ENCODE measurements at places on chromosomes 13 and 19.

DNA sequence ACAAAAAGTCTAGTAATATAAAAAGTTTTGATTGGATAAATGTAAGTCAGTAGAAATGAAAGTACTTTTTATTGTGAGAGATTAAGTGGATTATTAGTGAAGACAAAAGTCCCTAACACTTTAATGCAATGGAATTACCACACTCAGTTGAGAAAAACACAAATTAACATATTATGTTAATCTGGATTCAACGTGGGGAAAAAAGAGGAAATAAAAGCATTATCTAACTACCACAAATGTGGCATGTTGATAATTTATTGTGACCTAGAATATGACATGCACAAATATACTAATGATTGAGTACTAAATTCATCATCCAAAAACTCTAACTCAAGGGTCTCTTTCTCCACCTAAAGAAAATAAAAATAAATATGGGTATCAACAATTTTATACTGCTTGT, 41.5 kb downstream of the FOXO1 start:
- no peaks in the 10 kb centered on the region for H3K27me3 ChIP-seq
- H3K4me3 ChIP-seq = no peak overlapping the region
- no peak for DNase-seq
- peaks cover 55% of the 10 kb centered on the region for H3K4me1 ChIP-seq

DNA sequence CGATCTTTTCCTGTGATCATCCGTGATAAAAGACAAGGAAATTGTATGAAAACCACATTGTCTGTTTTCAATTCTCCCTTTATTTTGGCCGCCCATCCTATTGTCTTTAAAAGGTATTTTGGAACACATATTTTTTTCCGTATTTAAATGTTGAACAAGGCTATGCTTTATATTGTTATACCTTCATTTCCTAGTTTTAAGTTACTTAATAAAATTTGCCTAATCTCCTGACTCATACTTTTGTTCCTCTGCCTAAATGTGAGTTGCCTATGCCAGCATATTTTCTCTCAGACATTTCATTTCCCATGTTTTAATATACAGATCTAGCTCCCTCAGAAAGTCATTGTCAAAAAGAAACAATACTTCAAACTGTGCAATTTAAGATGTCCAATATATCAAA, 104.2 kb downstream of the SLITRK6 start:
- H3K36me3 ChIP-seq = no peaks in the 10 kb centered on the region
- H3K4me3 ChIP-seq = no peak overlapping the region
- no peak for DNase-seq
- H3K27me3 ChIP-seq = no peaks in the 10 kb centered on the region

DNA sequence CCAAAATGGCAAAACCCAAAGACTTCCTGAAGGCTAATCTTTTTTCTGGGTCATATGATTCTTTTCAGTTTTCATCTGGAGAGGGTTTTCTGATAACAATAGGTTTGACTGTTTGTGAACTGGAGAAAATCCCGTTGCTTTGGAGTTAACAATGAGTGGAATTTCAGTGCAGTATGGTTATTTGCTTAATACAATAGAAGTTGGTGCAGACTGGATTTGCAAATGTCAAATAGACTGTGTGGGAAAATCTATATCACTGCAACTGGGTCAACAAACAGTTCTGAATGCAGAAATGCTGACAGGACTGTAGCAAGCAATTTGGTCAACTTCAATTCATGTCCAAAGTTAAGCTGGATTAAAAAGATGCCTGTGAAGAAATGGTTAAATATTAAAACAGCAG, 267.5 kb upstream of the ARGLU1 start:
- H3K27ac ChIP-seq = no peak overlapping the region
- no peak overlapping the region for H3K4me3 ChIP-seq
- H3K4me1 ChIP-seq = no peaks in the 10 kb centered on the region

- no peak overlapping the region for H3K4me3 ChIP-seq
- no peaks in the 10 kb centered on the region for H3K36me3 ChIP-seq
- peaks cover 8% of the 10 kb centered on the region for H3K4me1 ChIP-seq
- DNase-seq = no peak
- H3K27ac ChIP-seq = no peak overlapping the region
Observed at GRCh38 chr19:35069696-35070095, 28.2 kb downstream of the HPN start.

GRCh38 chr13:109706015-109706715, 80.2 kb downstream of the IRS2 start:
- DNase-seq = no peak
- H3K4me1 ChIP-seq = peaks cover 9% of the 10 kb centered on the region
- H3K27ac ChIP-seq = no peak overlapping the region
- H3K4me3 ChIP-seq = no peak overlapping the region
- H3K36me3 ChIP-seq = no peaks in the 10 kb centered on the region

DNA sequence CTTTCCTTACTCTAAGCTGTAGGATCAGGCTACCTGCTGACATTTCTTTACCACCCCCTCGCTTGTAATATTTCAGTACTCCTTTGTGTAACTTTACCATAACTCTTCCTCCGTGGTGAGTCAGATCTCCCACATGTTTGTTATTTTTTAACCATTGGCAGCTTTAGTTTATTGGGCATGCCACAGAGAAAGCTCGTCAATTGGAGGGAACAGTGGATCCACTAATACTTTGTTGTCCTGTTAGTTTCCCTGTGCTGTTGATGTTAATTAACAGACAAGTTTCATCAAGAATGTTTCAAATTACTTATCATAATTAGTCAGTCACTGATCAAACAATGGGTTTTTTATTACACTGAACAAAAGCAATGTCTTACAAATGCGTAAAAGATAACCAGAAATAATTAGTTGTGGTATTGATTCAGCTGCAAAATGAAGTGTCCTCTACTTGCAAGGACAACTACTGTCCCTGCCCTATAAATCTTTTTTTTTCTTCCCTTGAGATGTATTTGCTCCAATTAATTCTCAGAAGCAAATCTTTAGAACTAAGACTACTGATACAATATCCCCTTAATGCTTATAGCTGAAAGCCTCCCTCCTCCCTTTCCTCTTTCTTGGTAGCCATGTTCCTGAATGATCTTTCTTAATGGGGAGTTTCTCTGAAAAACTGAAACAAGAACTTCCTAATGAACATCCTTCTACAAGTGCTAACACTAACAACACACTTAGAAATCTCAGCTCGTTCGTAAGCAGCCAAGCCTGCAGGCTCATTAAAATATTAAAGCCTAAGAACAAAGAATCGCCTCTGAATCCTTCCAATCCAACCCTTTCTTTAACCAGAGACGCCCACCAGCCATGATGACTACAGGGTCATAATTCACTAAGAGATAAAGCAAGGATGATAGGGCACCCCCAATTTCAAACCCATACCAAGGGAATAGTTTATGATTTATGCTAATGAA, 22.2 kb downstream of the EFNB2 start:
- H3K36me3 ChIP-seq = no peaks in the 10 kb centered on the region
- H3K4me1 ChIP-seq = no peaks in the 10 kb centered on the region
- no peak overlapping the region for H3K27ac ChIP-seq

DNA sequence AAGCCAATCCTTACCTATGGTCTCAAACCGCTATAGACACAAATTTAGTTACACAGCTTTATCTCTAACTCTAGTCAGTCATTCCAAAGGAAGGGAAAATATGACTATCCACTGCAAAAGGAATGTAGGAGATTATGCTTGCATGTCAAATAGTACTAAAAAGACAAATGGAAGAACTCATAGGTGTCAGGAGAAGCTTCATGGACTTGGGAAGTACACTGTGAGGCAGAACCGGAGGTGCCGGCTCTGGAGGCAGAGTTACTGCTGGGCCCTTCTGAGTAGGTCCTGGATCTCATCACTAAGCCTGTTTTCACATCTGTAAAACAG, 97.5 kb downstream of the FOXO1 start:
- no peaks in the 10 kb centered on the region for H3K36me3 ChIP-seq
- H3K27ac ChIP-seq = no peak overlapping the region
- peaks cover 77% of the 10 kb centered on the region for H3K4me1 ChIP-seq
- DNase-seq = no peak
- H3K4me3 ChIP-seq = no peak overlapping the region

- no peak overlapping the region for H3K4me3 ChIP-seq
- peaks cover 17% of the 10 kb centered on the region for H3K4me1 ChIP-seq
- H3K27ac ChIP-seq = no peak overlapping the region
- peak; percentile 37 for DNase-seq
Observed at GRCh38 chr19:35236638-35237400, 8.3 kb upstream of the FAM187B start.

DNA sequence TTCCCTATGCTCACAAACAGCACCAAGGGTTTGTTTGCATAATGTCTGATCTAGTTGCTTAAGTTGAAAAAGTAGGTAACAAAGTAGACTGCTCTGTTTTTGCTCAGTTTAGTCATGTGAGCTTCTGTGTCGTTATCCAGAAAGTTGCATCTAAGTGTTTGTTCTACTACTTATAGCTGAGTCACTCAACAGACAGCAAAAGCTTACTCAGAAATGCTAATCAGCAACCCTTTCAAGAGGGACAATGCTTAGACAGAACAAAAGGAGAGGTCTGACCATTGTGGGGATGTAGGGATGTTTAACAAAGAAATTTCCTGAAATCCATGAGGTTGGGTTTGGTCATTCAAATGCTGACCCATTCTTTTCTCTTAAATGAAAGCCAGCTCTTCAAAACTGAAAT, 106.4 kb downstream of the ATP8A2 start:
- H3K4me1 ChIP-seq = no peaks in the 10 kb centered on the region
- no peak overlapping the region for H3K27ac ChIP-seq
- no peak for DNase-seq

DNA sequence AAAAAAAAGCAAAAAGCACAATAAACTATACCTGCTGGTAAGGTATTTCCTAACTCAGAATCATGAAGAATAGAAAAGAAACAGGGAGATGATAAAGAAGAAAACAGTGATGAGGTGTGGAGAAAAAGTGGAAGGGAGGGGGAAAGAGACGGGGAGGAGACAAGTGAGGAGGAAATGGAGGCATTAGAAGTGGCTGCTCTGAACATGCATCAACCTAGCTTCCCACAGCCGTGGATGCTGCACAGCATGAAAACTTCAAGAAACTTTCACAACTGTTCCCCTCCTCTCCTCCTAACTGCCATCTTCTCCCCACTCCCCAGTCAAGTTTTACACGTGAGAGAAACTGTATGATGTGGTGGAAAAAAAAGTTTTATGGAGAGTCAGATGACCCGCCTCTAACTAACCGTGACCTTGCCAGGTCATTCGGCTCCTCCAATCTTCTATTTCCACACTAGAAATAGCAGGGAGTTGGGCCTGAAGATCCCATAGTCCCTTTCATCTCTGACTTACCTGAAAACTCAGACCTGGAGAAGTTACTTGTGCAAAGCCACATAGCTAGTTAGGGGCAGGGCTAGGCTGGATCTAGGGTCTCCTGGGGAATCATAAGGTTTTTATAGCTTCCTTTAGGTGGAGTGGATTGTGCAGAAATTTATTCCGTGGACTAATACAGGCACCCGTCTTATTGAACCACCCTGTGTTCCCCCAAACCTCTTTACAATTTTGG, 461.9 kb downstream of the KLF5 start:
- H3K4me1 ChIP-seq = peaks cover 9% of the 10 kb centered on the region
- DNase-seq = peak; percentile 6
- H3K4me3 ChIP-seq = peak overlapping the region; percentile 50
- H3K27me3 ChIP-seq = no peaks in the 10 kb centered on the region
- H3K27ac ChIP-seq = peak overlapping the region; percentile 31

GRCh38 chr13:101473458-101473857, 21.0 kb downstream of the ITGBL1 start:
- no peaks in the 10 kb centered on the region for H3K27me3 ChIP-seq
- no peak overlapping the region for H3K4me3 ChIP-seq
- H3K36me3 ChIP-seq = no peaks in the 10 kb centered on the region
- H3K4me1 ChIP-seq = no peaks in the 10 kb centered on the region
- no peak overlapping the region for H3K27ac ChIP-seq
- DNase-seq = no peak

DNA sequence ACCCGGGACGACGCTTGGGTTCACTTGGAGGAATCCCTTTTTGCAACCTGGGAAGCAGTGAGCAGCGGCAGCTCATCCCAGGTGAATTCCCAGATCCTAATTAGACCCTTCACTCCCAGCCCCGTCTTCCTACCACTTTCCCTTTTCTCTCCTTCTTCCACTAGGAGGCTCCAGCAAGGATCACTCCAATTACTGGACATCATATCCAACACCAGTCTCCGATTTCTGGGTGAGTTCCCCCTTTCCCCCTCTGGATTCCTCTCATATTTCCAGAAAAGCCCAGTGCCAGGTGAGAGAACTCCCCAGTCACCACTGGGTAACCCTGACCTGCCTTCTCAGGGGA, 17.1 kb upstream of the ZSCAN4 start:
- H3K36me3 ChIP-seq = no peaks in the 10 kb centered on the region

DNA sequence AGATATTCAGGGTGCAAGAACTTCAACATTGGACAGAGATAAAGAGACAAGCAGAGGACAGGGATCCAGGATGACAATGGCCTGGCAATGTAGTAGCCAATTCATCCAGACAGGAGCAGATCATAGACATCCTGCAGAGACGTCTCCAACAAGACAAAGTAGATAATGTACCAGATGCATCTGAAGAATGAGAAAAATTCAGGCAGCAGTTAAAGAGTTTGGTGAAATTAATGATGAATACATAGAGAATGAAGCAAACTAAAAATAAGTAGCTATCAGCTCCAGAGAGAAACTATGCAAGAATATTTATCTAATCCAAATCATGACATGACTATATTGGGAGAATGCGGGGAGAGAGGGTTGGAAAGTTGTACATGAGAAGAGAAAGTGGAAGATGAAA, 278.4 kb upstream of the DACH1 start:
- no peaks in the 10 kb centered on the region for H3K36me3 ChIP-seq
- no peak overlapping the region for H3K4me3 ChIP-seq
- no peak overlapping the region for H3K27ac ChIP-seq
- DNase-seq = no peak

Measured in CD4-positive, alpha-beta T cell (primary cell).